A549 treated with ZK216348 at 1 μM for 4 hours (cell line): ENCODE measurements at places on chromosomes 1 and 21. TPM values are rescaled to one million over a fixed set of nuclear protein-coding genes. Genes with fewer than 3 reads are reported as not detected.

Gene RIIAD1
- total RNA-seq, result not detected in 5 replicates

Gene LRRC71
- total RNA-seq, result 0.12 to 0.24 TPM (median 0.15 TPM) in 5 replicates

Gene OR2M3
- total RNA-seq, result not detected in 5 replicates

Gene NPHS2
- not detected in 5 replicates for total RNA-seq

Gene EXO1
- total RNA-seq, result 21.6 to 28.6 TPM (median 24.7 TPM) in 5 replicates

Gene AUNIP
- total RNA-seq, result 7.1 to 10.4 TPM (median 8.3 TPM) in 5 replicates

Gene UCK2
- total RNA-seq, result 111 to 119 TPM (median 114 TPM) in 5 replicates

Gene PPIAL4G
- not detected in 5 replicates for total RNA-seq

Gene GRIK3
- total RNA-seq, result not detected in 5 replicates
